NCI-H187 treated with DMSO at 0.1 percent for 48 hours (cell line): ENCODE measurements at places on chromosomes 3 and 15.

DNA sequence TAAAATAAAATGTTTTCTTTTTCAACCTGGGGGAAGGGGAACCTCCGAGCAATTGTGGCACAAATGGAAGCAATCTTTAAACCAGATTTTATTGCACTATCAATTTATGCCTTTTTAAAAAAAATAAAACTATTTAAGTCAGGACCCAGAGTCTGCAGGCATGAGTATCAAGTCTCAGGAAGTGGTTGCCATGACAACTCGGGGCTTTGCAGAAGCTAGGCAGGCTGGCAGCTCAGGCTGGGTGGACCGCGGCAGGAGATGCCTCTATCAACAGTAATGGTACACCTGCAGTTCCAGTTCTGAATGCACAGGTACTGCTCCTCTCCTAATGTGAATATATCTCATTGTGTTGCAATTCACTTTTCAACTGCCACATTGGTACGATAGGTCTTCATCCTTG, 447.7 kb downstream of the GABRG3 start:
- DNase-seq, result no peak

DNA sequence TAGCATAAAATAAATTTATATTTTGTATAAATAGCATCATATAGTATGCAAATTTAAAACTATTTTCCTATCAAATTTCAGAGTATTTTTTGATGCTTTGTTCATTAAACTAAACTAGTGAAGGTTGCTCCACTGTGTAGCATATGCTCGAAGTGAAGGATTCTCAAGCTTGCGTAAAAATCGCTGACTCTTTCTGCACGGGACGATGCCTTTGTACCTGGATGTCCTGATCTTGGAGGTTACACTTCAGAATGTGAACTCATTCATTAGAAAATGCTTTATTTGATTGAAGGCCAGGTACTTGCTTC, 305.0 kb downstream of the WDR72 start:
- DNase-seq, result no peak

GRCh38 chr3:149044339-149045083, 41.8 kb downstream of the HLTF start:
- DNase-seq, result no peak

DNA sequence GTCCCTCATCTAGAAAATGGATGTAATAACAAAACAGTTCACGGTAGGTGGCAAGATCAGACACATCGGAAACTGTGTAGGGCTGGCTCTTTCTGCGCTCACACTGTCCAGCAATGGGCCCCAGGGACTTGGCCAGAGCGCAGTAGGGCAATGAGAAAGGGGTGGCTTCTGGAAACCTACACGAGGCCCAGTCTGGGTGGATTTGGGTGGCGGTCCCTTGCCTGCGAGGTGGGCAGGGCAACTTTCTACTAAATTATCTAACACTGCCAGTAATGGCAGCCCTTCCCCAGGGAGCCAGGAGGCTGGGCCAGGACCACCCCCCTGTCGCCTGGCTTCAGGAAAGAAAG, 2.1 kb upstream of the TNK2 start:
- DNase-seq, result no peak

DNA sequence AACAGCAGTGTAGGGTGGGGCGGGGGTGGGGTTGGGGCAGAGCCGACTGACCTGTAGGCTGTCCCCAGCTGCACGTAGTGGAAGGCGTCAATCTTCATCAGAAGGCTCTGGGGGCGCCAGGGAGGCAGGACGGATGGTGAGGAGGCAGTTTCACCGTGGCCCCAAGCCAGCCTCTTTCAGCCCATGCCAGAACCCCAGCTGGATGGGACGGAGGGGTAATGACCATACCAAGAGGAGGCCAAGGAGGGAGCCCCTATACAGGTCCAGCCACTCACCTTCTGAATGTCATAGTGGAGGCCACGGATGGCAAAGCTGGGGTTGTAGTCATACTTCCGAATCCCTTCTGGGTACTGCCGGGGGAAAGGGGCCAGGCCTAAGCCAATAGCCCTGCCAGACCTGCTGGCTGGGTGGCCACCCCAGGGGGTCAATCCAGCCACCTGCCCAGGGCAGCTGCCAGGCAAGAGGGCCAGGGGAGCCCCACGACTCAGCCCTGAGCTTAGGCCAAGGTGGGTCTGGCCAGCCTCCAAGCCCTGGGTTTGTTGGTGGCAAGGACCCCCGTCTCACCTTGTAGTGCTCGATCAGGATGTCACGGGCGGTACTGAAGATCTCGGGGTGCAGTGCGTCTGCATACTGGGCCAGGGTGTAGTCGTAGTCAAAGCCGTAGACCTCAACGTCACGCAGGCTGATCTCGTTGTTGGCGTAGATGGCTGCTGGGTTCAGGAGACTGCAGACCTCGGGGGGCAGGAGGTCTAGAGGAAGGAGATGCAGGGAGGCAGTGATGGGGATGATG, 4.9 kb downstream of the NT5DC2 start:
- no peak for DNase-seq

DNA sequence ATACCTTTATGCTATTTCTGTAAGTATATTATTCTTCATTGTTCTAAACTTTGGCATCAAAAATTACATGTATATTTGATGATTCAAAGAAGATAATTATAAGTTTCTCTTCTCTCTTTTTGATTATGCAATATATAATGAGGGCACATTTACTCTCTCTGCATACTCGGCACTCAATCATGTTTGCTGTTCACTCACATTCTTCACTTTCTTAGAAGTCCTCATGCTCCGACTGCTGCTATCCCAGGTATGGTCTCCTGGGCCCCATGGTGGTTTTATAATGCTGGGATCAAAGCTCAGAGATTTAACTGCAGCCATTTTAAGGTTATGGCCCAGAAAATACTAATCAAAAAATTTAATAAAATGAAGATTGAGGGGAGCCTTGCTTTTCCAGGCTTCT, 529.7 kb upstream of the IL12A start:
- DNase-seq, result no peak

DNA sequence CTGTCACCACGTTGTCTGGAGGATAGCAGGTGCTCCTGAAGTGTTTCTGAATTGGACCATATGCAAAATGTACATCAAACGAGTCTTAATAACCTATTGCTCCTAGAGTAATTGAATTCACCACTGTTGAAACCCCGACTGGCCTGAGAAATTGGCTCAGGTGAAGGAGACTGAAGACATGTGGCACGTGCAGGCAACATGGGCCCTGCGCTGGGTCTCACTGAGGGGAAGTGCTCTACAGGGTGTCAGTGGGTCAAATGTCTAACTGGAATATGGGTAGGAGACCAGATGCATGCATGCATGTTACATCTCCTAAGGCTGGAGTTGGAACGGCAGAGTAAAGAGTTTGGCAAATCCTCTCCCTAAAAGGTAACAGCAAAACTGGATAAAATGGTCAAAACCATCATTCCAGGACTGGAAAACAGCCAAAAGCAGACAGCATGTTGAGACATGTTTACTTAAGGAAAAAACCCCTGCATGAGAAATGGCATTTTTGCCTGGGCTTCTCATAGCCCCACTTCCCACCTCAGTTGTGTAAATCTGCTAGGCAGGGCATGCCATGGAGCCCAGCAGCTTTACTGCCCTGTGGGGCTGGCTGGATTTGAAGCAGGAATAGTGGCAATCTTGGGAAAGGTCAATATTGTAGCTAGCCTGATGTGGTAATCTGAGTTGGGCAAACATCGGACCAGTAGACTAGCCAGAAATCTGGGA, 131.3 kb downstream of the TJP1 start:
- no peak for DNase-seq

DNA sequence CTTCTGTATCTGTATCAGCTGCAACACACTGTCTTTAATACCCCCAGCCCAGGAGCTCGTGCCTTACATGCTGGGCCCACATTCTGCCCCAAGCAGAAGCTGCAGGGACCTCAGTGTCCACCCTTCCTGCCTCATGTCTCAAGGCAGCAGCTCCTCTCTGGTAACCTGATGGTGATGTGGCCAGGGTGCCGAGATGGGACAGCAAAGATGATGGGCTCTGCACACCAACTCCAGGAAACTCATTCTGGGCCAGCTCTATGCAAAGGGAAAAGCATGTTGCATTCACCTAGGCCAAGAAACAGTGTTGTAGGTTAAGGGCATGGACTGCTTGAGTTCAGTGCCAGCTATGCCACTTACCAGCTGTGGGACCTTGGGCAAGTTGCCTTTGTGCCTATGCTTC, 79.5 kb upstream of the PRR23C start:
- DNase-seq, result no peak

GRCh38 chr3:107307205-107307604, 70.0 kb upstream of the CCDC54 start:
- DNase-seq, result no peak

DNA sequence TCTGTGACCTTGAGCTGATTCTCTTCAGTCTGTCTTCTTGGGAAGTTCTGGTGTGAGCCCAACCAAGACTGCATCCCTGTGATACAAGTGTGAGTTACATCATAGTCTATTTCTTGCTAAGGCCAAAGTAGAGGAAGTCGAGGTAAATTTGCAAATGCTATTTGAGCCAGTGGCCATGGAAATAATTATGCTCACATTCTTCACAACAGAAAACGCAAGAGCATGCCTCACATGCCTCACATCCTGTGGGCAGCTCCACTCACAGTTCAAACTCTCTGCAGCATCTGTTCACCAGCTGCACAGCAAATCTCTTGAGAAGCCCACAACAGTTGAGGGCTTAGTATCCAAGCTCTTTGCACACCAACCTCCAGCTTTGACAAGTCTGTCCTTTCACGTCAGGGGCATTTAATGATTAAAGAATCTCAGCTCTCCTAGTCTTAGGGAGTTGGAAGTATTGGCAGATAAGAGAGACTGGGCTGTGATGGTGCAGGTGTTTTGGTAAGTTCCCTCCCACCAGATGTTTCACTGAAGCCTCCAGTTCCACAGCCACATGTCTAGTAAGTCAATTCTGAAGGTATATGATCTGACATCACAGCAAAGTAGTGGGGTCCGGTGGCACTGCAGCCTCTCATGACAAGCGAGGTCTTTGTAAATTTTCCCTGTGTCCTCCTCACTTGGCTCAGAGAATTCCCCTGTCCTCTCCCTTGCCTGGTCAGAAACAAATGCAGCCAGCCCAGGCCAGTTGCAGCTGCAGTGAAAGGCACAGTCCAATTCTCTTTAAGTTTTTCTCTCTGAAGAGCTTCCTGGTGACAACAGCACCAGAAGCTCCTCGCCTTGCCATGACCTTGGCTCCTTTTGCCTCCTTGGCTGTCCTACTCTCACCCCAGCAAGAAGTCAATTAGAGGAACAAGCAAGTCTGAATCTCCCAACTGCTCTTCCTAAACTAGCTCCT, 166.1 kb downstream of the SSR3 start:
- DNase-seq, result no peak

GRCh38 chr15:40906991-40907802, 12.9 kb downstream of the VPS18 start:
- no peak for DNase-seq

GRCh38 chr3:46724424-46724823, 6.8 kb upstream of the PRSS50 start:
- DNase-seq, result no peak

DNA sequence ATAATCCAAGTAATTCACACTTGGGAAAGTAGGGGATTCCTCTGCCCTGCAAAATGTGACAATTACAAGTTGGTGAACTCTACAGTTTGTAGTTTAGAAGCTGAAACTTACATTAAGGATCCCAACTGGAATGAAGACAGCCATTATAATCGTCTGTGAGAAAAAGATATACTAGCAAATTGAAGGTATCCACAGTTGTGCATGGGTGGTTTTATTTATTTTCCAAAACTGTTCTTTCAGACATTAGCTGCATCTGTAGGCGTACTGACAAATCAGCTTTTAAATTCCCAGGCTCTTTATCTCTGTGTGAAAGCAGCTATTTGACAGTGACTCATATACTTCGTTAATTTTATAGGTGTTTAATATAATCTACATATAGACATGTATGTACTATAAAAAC, 12.5 kb upstream of the ISL2 start:
- no peak for DNase-seq

DNA sequence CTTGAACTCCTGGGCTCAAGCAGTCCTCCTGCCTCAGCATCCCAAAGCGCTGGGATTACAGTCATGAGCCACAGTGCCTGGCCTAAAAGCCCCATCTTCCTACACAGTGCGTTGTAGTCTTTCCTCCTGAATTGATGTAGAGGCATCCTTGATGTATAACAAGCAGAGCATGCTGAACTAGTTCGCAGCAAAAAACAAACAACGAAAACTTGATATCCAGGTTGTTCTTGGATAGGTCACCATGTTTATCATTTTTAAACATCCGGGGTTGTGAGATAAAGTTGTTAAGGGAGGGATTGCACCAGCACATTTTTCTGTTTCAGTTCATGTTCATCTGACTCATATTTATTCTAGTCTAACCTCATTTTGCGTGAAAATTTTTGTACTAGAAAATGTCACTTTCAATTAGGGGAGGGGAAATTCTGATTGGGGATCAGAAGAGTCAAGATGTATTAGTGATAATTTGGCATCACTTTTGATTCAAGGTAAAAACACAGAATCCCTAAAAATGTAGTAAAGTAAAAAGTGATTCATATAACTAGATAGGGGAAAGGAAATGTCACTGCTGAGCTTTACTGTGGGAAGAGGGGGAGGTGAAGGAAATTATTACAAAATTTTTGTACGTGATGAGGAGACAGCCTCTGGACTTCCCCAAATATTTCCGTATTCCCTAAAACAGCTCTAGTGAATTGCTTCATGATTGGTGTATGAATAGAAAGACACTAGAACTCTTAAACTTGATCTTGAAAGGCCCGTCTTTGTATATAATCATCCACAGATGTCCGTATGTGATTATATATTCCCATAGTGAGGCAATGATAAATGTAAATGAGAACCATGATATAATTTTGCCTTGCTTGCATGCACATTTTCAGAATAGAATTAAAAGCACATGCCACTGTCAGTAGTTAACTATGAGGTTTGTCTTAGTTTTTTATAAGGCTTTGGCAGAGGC, 22.9 kb downstream of the RAB8B start:
- DNase-seq, result no peak

DNA sequence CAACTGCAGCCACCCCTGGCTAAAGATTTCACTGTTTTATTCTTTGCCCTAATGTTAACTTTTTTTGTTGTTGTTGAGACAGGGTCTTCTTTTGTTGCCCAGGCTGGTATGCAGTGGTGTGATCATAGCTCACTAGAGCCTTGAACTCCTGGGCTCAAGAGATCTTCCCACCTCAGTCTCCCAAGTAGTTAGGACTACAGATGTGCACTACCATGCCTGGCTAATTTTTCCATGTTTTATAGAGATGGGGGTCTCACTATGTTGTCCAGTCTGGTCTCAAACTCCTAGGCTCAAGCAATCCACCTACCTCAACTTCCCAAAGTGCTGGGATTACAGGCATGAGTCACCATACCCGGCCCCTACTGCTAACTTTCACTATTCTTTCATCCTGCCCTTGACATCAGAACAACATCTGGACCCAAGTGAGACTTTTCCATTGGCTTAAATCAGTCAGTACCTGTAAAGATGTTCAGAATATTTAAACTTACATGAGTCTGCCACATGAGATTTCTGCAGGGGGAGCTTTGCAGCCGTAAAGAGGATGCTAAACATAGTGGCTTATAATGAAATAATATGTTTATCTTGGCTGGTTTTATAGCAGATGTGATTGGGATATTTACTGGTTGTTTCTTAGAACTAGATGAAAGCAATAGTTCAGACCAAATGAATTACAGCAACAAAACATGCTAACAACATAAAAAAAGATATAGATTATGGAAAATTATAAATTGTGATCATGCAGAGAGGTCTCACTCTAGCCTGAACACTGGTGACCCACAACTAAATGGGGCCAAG, 73.6 kb downstream of the HMG20A start:
- DNase-seq, result no peak
